Jurkat, Clone E6-1 (cell line): ENCODE measurements at places on chromosomes 6 and 20.
A peak's percentile ranks its signal among the peaks of the same experiment; 100 is the strongest.

DNA sequence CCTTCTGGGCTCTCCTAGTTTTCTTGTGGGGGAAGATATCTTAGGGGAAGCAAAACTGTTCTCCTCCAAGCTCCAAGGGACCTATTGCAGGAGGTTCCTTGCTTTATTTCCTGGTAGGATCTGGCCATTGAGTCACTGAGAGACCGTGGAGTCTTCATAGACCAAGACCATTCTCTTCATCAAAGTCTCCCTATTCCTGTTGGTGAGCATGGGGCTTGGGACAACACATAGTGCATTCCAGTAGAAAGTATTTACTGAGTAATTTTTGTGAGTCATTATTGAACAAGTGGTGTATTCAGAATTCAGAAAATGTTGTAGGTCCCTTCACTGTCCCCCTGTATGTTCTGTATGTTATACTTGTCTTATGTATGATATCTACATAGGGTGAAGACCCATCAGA, 133.6 kb downstream of the CDH26 start:
- no peak for DNase-seq

DNA sequence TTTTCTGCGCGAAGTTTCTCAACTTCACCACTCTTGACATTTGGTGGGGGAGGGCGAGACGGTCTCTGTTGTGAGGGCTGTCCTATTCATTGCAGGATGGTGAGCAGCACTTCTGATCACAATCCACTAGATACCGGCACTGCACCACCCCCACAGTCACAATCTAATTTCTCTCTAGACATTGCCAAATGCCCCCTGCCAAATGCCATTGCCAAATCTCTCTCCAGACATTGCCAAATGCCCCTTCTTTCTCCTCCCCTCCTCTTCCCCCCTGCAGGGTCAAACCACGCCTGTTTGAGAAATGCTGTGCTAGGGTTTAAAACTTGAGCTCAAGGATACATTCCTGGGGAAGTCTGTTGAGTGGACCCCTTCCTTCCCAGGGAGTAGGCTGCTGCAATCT, 603.5 kb upstream of the CDH4 start:
- no peak for DNase-seq

DNA sequence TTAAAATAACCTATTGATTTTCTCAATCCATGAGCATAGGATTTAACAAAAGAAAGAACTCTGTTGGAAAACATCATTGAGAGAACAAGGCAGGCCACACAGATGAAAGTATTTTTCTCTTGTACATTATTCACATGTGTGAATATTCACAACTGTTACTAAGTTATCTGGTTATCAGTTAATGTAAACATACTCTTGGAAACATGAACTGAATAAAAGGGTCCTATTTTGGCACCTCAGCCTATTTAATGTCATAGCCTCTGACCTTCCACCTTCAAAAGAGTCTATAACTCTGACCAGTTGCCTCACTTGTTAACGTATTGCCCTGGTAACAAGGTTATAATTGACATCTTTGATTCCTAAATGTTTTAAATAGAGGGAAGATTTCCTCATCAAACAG, 8.1 kb downstream of the SYCP2 start:
- no peak for DNase-seq

- no peak for DNase-seq
Measured at GRCh38 chr6:25342802-25343201, 63.6 kb downstream of the CARMIL1 start.

- DNase-seq, result peak; percentile 15
Measured at GRCh38 chr6:87908978-87909811, 138.4 kb upstream of the SPACA1 start.

DNA sequence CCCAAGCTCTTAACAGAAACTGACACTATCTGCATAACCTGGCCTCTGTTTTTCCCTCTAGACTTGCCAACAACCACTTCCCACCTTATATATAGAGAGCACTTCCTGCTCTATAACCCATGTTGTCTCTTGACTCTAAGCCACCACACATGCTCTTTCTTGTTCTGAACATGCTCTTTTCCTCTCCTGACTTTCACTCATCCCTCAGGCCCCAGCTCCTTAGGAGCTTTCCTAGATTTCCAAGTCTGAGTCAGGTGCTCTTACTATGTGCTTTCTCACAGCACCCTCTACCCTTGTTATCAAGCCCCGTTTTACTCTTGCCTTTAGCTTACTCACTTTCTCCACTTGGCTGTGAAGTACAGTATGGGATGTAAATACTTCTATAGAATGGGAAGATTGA, 143.9 kb upstream of the EYA4 start:
- no peak for DNase-seq

DNA sequence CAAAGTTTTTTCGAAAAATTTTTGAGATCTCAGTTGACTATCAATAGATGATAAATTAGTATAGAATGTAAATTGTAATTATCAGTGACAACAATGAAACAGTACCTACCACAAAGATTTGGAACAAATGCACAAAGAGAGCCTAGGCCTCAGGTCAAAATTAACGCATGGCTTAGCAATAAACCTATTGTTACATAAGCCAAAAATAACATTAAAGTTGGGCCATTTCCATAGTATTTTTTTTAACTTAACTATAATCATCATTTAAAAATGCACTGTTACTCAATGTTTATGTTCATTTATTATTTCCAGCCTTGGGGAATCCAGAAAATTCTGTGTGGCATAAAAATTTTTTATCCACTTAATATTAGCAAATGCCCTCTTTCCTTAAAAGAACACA, 117.0 kb downstream of the EPB41L2 start:
- DNase-seq, result no peak

DNA sequence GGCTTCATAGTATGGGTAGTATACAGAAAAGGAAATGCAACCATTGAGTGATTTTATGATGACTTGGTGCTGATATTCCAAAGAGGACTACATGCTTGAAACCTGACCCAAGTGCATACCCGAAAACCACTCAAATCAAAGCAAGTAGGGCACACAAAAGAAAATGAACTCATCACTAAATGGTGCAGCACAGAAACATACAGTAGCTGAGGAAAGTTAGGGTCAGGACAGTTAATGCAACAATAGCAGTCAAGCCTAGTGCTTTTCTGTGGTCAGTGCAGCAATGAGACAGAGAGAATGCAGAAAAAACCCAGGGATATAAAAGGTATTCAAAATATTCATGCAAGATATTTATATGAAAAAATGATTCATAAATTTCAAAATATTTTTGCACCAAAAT, 711.1 kb downstream of the EPHA7 start:
- DNase-seq, result no peak

GRCh38 chr6:12200761-12201160, 89.4 kb upstream of the EDN1 start:
- no peak for DNase-seq

- no peak for DNase-seq
Measured at GRCh38 chr20:46649965-46650542, 1.2 kb downstream of the SLC13A3 start.

- DNase-seq, result no peak
Measured at GRCh38 chr6:71088166-71088565, 131.3 kb upstream of the B3GAT2 start.

DNA sequence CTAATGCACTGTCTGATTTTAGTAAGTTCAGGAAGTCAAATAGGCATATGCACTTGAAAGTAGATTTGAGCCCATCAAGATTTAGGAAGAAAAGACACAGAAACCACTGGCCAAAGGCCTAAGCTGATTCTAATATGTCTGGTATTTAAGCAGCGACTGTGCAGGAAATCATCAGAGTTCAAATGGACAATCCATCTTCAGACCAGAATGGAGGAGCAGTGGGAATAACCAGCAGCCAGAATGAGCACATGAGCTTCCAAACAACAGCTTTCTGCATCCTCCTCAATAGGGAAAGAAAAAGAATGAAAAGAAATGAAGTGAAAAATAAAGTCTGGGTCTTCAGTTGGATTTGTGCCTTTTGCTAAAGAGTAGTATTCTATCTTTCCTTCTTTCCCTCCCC, 50.6 kb downstream of the SOD2 start:
- DNase-seq, result no peak

DNA sequence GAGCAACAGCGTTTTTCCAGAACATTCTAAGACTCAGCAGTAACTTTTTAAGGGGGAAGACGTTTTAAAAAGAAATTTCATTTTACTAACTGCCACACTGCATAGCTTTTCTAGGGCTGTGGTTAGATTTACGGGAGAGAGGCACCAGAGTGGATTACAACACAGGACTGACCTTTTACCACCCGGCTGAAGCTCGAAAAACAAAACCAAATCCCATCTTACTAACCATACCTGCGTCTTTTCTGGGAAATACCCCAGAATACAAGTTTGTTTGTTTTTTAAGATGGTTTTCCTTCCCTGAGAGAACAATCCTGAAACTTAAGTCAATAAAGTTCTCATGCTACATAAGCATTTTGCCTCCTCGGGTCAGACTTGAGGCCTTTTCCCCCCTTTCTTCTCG, 209.3 kb upstream of the SOX4 start:
- no peak for DNase-seq

GRCh38 chr6:27778625-27779417, 133.4 kb downstream of the OR2B2 start:
- no peak for DNase-seq

GRCh38 chr20:32761831-32762753, at the start of gene DNMT3B:
DNMT3B (plus strand) TSS chr20:32762385; CDS start chr20:32780324, 17,939 bp downstream.
- peak; percentile 45 for DNase-seq

DNA sequence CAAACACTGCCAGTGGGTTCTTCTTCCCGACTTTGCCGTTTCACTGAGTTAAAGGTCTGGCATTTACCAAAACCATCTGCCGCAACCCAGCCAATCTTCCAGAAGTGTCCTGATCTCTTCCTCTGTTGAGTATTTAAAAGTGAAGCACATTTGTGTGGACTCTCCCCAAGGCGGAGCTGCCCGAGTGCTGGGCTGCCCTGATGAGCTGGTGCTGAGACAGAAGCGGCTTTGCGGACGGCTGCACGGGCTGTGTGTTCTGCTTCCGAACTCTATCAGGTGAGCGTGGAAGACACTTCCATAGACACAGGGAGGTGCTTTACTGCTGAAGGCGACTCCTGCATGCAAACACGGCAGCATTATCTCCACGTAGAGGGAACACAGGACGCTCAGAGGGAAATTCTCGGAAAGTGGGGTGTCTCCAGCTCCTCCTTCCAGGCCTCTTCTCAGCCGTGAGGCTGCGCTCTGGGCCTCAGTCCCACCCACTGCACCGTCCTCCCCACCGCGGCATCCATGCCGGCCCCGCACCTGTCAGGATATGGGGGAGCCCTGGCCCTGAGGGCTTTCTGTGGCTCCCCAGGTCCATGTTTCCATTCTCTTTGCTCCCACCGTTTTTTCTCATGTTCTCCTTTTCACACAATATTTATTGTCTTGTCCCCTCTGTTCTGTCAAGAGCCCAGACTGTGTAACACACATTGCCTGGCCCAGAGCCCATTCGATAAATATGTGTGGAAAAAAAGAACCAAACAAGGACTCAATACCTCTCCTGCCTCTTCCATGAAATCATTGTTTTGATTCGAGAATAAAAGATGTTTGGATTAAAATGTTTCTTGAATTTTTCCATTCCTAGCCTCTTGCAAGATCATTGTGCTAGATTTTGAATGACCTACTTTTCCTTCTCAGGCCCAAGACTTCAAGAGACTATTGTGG, 205.1 kb downstream of the DLL1 start:
- DNase-seq, result no peak

DNA sequence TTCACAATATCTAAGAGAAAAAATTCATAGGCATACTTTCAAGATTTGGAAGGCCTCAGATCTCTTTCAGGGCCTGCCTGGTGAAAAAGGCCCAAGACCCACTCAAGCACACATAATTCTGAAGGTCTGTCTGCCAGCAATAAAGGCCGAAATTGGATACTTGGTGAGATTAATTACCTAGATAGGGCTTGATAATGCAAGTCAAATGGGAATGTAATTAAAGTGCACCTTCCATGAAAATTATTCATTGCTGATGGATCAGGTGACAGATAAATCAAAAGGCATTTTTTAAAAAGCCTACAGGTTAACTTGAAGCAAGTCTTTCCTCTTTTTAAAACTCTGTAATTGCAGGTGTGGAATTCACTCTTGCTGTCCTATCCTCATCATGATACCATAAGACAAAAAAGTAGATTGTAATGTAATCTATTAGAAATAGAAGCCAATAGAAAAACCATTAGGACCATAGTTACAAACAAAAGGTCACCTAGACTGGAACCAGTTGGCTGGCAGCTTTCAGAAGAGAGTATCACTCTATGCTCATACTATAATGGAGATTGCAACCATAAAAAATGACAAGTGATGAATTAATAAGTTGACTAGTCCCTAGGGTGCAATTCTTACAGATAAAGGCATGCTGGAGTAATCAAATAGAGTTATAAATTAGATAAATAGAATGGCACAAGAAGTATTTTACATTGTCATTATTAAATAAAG, 77.3 kb downstream of the EPHA7 start:
- DNase-seq, result no peak

- no peak for DNase-seq
Measured at GRCh38 chr6:168794491-168794890, 353.5 kb downstream of the SMOC2 start.

GRCh38 chr6:30102414-30102969, 10.4 kb downstream of the TRIM31 start:
- DNase-seq, result no peak
